Fibroblast of villous mesenchyme (primary cell): ENCODE measurements at places on chromosomes 16 and 17. TPM values are rescaled to one million over a fixed set of nuclear protein-coding genes. Genes with fewer than 3 reads are reported as not detected.

The RPGRIP1L gene
- total RNA-seq, result 12.6 and 22.0 TPM in 2 replicates

The MT1E gene
- total RNA-seq, result 21.6 and 108 TPM in 2 replicates

The SLC13A5 gene
- total RNA-seq, result under 0.01 TPM in 1 of 2 replicates, not detected in the other

The KRTAP9-2 gene
- not detected in 2 replicates for total RNA-seq

The HP gene
- total RNA-seq, result not detected in 2 replicates

The CD300H gene
- not detected in 2 replicates for total RNA-seq

GRCh38 chr17:62901544-62901943, 64.5 kb upstream of the TANC2 start:
- DNase-seq, result no peak

DNA sequence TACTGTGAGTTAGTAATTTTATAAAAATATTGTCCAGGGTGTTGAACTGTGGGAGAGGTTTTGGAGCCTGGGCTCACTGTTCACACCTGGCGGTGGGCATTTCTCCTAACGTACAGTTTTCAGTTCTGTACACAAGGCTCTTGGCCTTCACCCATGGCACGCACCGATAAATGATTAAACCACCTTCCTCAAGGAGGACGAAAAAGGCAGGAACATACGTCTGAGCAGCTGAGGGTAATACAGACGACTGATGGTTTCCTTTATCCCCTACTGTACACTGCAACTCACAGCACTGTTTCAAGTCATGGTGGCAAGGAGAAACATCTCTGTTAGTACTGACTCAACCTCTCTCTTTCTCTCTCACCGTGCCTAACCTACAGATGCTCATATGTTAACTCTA, 1.4 kb upstream of the ST6GALNAC1 start:
- DNase-seq, result no peak

DNA sequence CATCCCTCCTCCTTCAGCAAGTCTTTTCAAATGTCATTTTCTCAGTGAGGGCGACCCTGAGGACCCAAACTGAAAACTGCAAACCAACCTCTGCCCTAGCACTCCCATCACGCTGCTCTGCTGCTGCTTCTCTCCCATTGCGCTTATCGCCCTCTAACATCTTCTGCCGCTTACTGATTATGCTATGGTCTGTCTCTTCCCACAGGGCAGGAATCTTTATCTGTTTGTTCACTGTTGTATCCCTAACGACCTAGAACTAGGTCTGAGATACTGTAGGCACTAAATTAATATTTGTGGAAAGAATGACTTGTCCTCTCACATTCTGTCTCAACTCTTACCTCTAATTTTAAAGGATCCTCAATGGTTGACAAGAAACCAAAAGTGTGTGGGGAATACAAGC, 12.5 kb downstream of the ZSCAN32 start:
- no peak for DNase-seq

DNA sequence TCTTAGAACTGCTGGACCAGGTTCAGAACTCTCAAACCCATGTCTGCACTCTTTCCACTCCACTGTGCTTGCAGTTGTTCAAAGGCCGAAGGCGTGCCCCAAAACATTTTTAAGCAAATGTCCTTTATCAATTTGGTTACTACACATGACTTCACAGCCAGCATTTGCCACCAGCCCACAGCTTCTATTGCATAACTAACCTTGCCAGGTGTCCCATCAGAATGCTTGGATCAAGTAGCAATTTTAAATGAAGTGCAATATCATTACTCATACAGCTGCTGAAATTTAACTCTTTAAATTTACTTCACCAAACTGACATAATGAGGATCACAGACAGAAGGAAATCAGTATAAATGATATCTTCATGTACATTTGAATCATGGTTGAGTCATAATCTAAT, 29.8 kb upstream of the HS3ST3A1 start:
- DNase-seq, result no peak

DNA sequence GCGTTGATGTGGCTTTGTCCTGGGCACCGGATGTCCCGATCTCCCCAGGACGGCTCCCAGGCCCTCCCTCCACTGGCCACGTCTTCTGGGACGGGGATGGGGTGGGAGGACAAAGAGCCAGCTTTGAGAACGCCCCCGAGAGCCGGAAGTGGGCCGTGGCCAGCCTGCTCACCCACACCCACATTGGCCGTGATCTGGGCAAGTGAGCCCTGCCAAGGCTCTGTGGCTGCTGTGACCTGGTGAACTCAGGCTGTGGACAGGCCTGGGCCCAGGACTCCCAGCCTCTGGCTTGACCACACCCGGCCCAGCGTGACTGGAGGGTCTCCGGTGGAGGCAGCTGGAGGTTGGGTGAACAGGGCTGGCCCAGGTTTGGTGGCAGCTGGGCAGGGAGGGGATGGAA, 3.3 kb downstream of the CDH15 start:
- DNase-seq, result no peak

- no peak for DNase-seq
These were observed 38.0 kb downstream of the CEP95 start for GRCh38 chr17:64544742-64545141.

GRCh38 chr16:85514295-85514597, 98.9 kb upstream of the GSE1 start:
- DNase-seq, result no peak

DNA sequence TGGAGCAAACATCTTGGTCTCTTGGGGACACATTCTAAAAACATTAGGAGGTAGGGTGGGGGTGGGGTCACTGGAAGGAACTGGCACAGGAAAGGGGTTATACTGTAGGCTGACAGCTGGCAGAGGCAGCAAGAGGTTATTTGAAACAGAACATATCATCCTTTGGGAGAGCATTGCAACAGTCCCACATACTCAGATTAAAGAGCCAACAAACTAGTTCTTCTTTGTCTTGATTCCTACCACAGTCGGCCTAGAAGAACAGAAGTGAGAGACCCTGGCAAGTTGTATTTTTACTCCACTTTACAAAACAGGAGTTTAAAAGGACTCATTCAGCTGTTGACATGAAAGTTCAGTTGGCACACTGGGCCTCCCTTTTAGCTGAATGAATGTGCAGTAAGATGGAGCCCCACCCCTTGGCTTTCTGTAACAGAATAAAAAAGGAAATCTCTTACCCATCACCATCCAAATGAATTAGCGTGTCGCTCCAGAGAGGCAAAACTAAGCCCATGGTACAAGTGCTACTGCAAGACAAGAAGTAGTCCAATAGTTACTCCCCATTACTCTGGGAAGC, 54.6 kb upstream of the CORO6 start:
- DNase-seq, result peak; percentile 56

GRCh38 chr16:49972961-49973360, 52.1 kb upstream of the CNEP1R1 start:
- no peak for DNase-seq

DNA sequence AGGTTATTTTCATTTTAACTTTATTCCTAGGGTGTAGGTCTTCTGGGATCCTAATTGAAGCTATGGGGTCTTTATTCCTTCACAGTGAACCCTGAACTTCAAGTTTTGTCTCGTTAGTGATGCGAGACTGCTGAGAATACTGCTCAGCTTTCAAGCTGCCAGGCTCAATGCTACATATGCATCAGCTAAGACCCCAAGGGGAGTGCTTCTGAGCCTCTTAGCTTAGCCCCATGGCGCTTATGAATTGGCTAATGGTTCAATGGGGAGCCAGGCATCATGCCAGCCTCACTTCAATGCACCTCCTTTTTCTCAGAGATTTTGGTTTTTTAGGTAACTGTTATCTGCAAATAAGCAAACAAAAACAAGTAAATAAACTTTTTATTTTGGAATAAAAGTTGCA, 94.1 kb upstream of the SIAH1 start:
- DNase-seq, result no peak

DNA sequence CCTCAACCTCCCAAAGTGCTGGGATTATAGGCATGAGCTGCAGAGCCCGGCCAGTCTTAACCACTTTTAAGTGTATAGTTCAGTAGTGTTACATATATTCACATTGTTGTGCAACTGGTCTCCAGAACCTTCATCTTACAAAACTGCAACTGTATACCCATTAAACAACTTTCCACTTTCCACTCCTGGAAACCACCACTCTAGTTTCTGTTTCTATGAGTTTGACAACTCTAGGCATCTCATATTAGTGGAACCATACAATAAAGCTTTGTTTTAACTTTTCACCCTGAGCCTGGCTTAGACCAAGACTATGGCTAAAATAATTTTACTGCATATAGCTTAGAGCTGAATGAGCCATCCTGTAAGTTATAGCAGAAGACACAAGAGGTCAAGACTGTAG, 108.0 kb upstream of the GOT2 start:
- no peak for DNase-seq

DNA sequence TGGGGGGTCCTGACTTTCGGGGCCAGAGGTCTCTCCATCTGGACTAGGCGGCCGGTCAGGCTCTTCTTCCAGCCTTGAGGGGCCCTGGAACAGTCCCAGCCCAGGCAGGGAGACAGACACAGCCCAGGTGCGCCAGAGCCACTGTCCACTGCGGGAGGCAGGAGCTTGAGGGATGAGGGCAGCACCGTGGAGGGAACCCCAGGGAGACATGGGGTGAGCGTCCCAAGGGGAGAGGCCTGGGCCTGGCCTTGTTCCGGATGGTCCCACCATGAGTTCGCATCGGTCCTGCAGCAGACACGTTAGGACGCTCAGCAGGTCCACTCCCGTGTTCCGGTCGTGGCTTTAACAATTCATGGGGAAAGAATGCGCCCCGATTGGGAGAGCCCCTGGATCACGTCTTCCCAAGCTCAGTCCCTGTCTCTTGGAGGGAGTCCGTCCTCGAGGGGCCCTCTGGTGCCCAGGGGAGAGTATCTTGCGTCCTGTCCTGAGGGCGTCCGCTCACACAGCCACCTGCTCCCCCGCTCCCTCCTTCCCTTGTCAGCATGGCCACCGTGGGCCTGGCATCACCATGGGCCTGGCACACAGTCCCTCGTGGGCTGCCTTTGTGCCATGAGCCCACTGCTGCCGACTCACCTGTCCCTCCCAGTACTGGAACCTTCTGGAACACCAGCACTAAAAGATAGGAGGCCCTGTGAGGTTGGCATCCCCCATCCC, 6.7 kb upstream of the NUDT16L1 start:
- no peak for DNase-seq

DNA sequence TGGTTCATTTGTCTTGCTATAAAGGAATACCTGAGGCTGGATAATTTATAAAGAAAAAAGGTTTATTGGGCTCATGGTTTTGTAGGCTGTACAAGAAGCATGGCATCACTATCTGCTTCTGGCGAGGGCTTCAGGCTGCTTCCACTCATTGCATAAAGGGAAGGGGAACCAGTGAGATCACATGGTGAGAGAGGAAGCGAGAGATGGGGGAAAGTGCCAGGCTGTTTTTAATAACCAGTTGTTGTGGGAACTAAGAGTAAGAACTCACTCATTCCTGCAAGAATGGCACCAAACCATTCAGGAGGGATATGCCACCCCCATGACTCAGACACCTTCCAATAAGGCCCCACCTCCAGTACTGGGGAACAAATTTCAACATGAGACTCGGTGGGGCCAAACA, 24.3 kb downstream of the SPECC1 start:
- DNase-seq, result no peak

GRCh38 chr17:59620064-59620359, 317 bp downstream of the CLTC start:
- no peak for DNase-seq

DNA sequence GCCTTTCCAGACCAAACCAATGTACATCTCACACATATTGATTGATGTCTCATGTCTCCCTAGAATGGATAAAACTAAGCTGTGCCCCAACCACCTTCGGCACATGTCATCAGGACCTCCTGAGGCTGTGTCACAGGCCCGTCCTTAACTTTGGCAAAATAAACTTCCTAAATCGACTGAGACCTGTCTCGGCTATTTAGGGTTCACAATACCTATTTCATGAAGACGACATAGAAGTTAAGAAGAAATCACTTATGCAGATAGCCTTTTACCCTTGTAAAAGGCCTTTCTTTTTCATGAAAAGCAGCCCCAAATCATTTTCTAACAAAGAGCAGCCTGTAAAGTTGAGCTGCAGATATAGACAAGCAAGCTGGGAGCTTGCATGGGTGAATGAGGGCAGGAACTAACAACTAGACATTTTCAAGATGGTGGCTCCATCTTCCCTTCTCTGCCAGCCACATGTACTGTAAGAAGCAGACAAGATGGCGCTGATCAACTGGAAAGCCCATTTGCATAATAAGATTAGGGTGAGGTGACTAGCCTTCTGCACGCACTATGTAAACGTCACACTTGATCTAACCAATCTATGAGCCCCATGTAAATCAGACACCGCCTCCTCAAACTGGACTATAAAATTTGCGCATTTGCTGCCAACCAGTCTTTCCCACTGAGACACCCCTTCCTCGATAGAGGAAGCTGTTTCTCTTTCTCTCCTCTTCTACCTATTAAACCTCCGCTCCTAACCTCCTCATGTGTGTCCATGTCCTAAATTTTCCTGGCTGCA, 4.7 kb upstream of the KDM8 start:
- no peak for DNase-seq

DNA sequence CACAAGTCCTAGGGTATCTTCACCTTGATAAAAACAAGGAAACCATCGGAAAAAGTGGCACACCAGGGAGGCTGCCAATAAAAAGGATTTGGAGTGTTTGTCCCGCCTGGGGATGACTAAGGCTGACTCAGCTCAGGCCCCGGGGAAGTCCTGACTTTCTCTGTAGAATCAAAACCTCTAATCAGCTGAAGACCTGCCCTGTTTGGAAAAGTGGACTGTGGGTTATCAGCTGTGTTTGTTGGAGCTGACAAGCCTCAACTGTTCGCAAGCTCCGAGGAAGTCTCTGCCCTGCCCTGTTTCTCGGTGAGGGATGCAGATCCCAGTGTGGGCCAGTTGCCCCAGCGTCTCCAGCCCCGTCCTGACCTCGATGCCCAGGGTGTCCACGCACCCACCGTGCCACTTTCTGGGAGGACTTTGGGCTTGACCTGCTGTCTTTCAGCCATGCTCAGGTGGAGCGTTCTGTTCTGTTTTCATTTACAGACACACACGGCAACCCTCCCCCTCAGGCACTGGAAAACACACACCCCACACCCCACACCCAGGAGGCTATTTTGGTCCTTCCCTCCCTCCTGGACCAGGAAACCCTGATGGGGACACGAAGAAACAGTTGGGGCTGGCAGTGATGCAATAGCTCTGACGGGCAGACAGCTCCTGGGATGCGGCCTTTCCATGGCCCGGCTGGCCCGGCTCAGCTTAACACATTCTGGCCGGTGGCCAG, 27.6 kb upstream of the PITPNA start:
- DNase-seq, result peak; percentile 94

GRCh38 chr17:73232587-73233373, 28.9 kb downstream of the CPSF4L start:
- DNase-seq, result peak; percentile 28

- no peak for DNase-seq
These were observed 27.5 kb downstream of the TEKT5 start for GRCh38 chr16:10667239-10667638.

GRCh38 chr16:85374571-85374872, 238.6 kb upstream of the GSE1 start:
- no peak for DNase-seq
